Dermis blood vessel endothelial cell (primary cell): ENCODE measurements at places on chromosomes 4 and X. TPM values are rescaled to one million over a fixed set of nuclear protein-coding genes. Genes with fewer than 3 reads are reported as not detected.

AFAP1 gene
- total RNA-seq = 48.5 and 81.3 TPM in 2 replicates

GRCh38 chr4:56612282-56612681, 68.8 kb downstream of the HOPX start:
- no peak for DNase-seq

DNA sequence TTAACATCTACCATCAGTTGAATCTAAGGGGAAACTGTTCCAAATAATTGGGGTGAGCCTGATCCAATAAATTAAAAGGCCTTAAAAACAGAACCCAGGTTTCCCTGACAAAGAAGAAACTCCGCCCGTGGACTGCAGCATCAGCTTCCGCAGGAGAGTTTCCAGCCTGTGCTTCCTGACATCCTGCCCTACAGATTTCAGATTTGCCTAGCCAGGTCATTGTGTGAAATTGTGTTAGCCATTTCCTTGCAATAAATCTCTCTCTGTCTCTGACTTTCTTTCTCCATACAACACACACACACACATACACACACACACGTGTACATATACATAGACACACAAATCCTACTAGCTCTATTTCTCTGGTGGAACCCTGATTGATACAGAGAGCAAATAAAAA, 48.3 kb upstream of the LCORL start:
- peak; percentile 65 for DNase-seq

DNA sequence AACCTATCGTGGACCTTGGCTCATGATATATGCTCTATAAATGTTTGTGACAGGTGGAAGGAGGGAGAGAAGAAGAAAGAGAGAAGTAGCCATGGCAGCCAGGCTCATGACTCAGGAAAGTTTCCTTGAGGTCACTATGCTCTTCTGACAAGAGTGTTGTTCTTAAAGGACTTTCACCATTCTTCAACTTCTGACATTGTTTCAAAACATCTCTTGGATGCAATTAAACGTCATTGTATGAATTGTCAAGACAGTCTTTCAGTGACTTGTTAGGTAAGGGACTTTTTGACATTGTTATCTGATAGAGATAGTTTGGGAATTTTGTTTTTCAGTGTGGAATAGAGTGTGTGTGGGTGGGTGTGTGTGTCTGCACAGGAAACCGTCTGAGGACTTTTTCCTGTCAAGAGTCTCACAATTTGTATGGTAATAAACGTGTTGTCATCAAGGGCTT, 617.0 kb downstream of the MID1IP1 start:
- DNase-seq = peak; percentile 43
